ENCODE measurements at places on chromosomes 1 and 21. TPM values are rescaled to one million over a fixed set of nuclear protein-coding genes. Genes with fewer than 3 reads are reported as not detected.

GRCh38 chr1:41581216-41582003 is 96.9 kb upstream of the EDN2 start:
- DNase-seq, result no peak

DNA sequence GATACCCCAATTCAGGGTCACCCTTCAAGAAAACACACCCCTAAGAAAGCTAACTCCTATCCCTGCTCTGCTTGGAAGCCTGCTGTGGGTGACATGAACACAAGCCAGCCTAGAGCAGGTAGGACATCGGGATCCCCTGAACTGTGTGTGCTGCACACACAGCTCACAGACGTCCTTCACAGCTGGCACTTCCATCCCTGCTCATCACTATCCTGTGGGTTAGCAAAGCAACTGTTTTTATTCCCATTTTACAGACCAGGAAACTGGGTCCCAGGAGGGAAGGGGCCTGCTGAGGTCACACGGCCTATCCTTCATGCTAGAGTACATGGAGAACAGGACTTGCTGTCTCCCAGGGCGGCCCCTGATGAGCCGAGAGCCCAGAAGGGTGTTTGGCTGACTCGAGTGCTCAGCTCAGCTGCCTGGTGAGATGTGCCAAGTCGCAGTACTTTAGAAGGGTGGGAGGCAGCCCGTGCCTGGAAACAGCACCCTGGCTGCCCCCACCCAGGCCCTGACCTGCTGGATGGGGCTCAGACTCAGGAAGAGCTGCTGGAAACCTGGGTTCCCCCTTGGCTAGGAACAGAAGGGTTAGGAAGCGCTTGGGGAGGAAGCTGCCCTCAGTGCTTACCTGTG is 28.3 kb upstream of the BTG2 start:
- no peak for DNase-seq

DNA sequence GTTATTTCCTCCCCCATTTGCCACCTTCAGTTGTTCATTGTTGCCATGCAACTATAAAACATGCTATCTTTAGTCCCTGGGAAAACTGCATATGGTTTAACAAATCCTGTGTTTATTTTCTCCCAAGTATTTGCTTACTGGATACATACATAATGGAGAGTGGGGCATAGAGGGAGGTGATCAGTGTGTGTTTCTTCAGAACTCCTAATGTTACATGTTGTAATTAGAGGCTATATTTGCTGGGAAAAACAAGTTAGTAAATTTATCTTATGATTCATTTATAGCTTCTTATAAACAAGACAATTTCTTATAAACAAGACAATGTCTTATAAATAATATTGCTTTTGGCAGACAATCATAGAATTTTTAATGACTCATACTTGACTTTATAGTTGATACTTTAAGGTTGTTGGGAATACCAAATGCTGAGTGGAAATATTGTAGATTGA is 7.3 kb upstream of the GIPC2 start:
- no peak for DNase-seq

PFDN2 gene
- 58.7 TPM for total RNA-seq

DNA sequence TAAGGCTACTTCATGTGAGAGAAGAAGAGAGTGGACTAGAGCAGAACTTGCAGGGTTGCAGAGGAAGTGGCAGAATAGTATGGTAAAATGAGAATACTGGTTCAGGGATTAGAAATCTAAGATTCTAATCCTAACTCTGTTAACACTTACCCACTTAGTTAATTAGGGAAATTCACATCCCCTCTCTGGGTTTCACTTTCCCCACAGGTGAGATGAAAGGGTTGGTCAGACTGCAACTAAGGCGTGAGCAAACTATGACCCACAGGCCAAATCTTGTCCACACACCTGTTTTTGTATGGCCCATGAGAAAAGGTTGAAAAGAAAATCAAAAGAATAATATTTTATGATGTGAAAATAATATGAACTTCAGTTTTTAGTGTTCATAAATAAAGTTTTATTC is 117.5 kb downstream of the MACF1 start:
- no peak for DNase-seq

NGF gene
- 41.4 TPM for total RNA-seq

DNA sequence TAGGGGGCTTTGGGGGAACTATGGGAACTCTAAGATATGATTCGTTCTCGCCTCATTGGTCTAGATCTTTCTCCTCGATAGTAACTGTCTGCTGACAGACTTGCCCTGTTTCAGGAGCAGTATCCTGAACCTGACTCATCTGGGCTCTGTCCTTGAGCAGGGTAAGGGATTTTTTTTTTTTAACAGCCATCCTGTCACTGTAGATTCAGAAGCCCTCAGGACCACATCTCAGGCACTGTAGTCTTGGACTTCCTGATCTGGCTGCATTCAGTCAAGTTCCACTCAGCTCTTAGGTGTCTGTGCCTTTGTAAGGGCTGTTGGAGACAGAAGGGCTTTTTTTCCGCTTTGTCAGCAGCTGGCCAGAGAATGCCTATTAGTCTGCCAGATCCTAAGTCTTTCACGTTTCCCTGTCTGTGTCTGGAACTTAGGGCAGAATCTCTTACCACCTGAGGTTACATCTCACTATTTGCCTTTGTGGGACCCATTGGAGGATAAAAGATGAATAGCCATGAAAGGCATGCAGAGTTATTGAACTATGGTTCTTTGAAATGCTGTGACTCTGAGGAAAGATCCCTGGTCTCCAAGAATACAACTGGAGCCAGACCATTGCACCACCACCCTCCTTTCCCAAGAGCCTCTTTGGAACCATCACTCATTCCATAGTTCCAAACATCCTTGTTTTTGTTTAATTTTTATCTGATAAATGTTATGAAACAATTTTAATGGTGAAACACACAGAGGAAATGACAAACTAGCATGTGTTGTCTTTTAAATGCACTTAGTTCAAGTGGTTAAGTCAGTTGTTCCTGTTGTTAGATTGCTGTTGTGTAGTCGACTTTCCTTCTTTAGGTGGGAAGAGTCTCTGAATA is 49.7 kb upstream of the MACF1 start:
- no peak for DNase-seq

DNA sequence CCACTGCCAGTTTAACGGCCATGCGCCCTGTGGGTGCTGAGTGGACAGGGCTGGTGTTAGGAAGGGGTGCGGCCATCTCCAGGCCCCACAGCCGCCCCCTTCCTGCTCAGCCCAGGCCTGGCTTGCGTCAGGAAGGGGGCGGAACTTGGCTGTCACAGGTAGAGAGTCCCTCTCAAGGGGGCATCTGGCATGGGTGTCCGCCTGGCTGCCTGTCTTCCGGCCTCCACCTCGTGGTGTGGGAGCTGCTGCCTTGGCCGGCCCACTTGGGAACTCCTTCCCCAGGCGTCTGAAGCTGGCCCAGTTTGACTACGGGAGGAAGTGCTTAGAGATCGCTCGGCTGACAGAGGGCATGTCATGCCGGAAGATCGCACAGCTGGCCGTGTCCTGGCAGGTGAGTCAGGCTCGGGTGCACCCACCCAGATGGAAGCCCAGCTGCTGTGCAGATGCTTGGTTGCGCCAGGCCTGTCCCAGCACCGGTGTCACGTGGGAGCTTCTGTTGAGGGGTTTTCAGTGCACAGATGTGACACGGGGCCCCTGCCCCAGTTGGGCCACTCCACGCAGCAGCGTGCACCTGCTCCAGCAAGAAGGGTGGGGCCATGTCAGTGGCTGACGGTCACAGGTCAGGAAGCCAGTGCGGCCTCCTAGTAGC is 9.1 kb upstream of the ATAD3B start:
- DNase-seq, result no peak

- no peak for DNase-seq
Observed at GRCh38 chr1:172019976-172020375, 178.7 kb downstream of the DNM3 start.

- DNase-seq, result no peak
Observed at GRCh38 chr1:81974222-81974841, 173.6 kb downstream of the ADGRL2 start.

DNA sequence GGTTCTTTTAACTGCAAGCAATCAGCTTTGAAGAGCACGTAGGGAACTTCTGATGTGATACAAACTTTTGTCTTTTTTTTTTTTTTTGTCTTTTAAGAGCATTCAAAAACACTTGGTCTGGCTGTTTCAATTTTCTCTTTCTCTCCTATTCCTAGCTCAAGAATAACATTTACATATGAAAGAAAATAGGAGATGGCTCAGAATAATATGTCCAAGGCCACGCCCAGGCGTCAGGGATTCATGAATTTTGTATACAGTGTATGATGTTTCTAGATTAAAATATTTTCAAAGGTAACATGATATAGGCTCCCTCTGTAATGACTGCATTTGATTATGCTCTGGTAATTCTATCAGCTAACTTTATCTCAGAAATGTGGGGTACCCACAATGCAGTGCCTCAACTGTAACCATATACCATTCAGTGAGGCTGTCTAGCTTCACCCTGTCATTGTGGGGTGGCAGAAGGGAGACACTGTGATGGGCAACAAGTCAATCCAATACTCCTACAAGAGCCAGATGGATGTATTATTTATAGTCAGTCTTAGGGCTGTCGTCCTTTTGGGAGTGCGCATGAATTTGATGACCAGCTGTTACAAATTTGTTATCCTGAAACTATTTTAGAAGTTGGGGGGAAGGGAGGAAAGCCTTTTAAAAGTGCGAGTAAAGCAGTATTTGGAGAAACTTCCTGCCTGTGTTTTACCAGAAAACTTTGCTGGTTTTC is 1.5 kb upstream of the AKNAD1 start:
- no peak for DNase-seq

DNA sequence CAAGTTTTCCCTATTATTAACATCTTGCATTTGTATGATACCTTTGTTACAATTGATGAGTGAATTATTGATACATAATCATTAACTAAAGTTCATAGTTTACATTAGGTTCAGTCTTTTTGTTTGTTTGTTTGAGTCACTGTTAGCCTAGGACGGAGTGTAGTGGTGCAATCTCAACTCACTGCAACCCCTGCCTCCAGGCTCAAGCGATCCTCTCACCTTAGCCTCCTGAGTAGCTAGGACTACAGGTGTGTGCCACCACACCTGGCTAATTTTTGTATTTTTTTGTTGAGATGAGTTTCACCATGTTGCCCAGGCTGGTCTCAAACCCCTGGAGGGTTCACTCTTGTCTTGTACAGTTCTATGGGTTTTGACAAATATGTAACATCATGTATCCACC is 33.9 kb upstream of the PGM1 start:
- DNase-seq, result no peak

- DNase-seq, result no peak
Observed at GRCh38 chr1:14103878-14104430, 404.0 kb downstream of the PRDM2 start.

DNA sequence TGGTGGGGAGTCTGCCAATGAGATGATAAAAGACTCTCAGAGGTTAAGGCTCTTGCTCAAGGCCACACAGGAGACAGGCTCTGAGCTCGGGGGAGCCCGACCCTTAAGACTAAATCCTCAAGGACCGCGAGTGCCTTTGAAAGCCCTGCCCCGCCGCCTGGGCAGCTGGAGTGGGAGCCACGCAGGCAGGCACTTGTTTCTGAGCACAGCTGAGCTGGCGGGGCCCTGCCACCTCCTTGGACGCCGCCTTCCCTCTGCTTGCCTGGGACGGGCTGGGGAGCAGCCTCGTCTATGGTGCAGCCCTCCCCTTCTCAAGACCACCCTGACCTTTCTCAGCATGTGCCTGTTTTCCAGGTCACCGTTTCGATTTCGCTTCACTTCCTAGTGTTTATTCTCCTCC is 169.3 kb downstream of the CAMTA1 start:
- DNase-seq, result no peak

- DNase-seq, result no peak
Observed at GRCh38 chr1:117008656-117009055, 7.1 kb downstream of the CD101 start.

GRCh38 chr21:26925636-26926035 is 41.3 kb downstream of the ADAMTS5 start:
- DNase-seq, result no peak

- no peak for DNase-seq
Observed at GRCh38 chr1:67184838-67185421, 18.7 kb downstream of the IL23R start.

DNA sequence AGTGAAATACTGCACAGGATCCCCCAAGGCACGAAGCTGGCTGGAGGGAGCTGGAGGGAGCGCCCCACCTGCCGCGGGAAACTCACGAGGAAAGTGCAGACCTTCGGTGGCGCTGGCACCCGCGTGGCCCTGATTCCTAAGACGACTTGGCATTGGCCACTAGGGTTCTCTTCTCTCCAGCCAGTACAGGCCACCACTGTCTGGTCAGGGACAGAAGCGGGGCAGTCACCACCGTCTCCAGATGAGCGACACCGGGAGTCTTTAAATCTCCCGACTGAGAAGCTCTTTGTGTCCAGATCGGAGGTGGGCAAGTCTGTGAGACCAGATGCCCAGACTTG is 19.2 kb upstream of the CHIA start:
- DNase-seq, result no peak

FMN2 gene
- total RNA-seq, result 3.5 TPM

GRCh38 chr1:16459352-16459925 is 18.9 kb downstream of the NECAP2 start:
- peak; percentile 44 for DNase-seq

- no peak for DNase-seq
Observed at GRCh38 chr21:33401630-33401992, 1.6 kb upstream of the IFNGR2 start.

DNA sequence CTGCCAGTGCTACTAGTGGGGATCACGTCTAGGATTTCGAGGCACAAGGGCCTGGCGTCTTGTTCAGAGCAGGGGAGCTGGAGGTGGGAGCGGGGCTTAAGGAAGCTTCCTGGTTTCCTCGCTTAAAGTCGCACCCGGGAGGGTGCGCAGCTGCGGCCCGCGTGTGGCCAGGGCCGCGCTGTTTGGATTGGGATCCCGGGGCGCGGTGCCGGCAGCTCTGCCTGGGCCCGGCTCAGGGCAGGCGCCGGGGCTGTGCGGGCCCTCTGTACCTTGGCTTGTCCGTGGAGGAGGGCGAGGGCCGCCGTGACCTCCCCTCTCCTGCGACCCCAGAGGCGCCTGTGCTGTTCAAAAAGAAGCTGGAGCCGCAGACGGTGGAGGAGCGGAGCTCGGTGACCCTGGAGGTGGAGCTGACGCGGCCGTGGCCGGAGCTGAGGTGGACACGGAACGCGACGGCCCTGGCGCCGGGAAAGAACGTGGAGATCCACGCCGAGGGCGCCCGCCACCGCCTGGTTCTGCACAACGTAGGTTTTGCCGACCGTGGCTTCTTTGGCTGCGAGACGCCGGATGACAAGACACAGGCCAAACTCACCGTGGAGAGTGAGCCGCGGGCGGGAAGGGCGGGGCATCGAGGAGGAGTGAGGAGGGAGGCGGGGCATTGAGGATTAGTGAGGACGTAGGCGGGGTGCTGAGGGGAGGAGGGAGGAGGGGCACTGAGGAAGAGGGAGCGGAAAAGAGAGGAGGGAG is 67.8 kb downstream of the OBSCN start:
- DNase-seq, result no peak

Measured in chondrocyte (in vitro differentiated cells).